ENCODE measurements at places on chromosomes 11 and 22.

DNA sequence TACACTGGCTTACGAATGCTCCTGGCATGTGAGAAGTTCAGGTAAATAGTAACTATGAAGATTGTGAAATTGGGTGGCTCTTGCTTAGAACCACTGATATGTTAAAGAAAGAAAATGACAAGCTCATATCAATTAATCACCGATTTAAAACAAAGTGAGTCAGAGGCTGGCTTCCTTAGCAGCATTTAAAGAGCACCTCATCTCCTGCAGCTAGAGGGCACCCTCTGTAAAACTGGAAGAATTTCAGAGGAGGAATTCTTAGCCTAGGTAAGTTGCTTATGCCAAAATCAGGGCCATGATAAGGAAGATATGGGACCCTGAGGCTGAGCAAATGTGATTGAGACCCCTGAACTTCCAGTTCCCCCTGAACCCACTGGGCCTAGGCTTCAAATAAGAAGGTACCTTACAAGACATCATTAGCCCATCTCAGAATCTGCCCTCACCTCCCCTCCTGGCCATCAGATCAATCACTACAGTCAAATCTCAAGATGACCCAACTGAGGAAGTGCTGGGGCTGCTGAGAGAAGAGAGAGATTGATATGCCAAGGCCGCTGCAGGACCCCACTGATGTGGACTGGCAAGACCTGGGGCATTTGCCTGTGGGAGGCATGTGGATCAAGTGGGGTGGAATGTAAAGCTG, 8.6 kb upstream of the CD3E start:
- no peak for DNase-seq

DNA sequence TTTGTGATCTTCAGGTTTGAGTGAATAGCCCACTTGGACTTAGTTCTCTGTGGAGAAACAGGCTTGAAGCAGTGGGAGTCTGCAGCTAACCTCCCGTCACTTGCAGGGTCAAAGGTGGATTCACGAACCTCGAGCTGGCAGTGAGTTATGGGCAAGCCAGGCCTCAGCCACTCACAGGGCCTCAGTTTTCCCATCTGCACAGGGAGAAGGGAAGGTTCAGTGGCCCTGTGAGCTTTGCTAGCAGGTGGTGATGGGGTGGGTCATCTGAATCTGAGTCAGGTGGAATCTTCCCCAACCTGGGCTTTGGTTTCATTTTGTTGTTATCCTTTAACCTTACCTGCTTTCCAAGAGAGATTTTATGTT, 86.6 kb upstream of the GRIK4 start:
- no peak for DNase-seq

DNA sequence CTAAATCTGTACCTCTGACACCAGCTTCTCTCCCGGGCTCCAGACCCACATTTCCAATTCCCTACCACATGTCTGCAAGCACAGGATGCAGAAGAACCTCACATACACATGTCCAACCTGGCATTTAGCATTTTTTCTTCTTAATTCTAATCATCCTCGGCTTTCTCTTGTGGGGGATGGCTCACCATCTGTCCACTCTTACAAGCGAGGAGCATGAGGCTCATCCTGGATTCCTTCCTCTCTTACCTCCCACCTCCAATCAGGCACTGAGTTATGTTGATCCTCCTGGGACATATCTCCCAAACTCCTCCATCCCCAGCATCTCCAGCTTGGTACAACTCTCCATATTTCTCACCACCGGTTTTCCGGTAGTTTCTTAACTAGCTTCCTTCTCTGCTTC, 149.8 kb upstream of the LARGE1 start:
- DNase-seq, result no peak

- DNase-seq, result no peak
Measured at GRCh38 chr22:31276426-31277167, 15.7 kb downstream of the PIK3IP1 start.

- DNase-seq, result no peak
Measured at GRCh38 chr11:93662175-93662570, 691 bp downstream of the CEP295 start.

GRCh38 chr11:64218628-64219353, 7.2 kb downstream of the TRPT1 start:
- DNase-seq, result no peak

DNA sequence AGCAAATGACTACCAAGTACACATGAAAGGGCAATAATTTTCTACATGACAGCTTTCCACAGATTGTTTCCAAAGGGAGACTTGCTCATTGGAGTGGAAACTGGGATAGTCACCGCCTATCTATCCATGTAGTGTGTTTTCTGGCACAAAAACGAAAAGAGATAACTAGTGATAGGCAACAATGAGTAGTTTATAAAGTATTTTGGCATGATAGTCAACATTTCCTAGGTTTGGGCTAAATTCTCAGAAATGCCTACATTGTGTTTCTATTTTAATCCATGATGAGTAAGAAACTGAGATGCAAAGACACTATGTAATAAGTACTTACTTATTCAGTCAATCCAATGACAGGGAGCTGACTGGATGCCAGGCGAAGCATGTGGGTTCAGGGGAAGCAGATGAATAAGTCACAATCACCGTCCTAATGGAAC, 1129.1 kb downstream of the DLG2 start:
- no peak for DNase-seq

DNA sequence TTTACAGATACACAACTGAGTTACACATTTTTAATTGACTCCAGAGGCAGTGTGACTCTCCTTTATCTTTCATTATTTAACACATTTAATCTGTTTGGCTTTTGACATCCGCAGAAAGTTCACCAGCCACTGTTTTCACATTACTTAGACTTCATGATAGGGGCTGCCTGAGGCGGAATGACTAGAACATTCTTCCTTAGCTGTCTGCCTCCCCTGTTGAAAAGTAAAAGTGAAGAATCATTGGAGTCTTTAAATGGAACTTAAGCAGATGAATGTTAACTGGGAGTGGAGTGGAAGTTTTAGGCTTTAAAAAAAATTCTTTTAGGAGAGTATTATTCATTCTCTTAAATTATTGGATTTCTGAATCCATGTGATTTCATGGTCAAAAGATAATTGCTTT, 229.2 kb upstream of the MTNR1B start:
- no peak for DNase-seq

DNA sequence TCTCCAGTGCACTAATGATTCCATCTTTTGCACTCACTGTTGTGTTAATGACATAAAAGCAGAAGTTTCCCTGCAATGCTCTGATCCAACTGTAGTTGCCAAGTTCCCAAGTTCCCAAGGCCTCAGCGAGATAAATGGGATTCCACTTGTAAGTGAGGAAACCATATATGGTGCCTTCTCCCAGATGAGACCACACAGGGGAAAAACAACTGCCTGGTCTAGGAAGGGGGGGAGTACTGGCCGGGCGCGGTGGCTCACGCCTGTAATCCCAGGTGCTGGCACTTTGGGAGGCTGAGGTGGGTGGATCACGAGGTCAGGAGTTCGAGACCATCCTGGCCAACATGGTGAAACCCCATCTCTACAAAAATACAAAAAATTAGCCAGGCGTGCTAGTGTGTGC, 23.3 kb upstream of the RELA start:
- no peak for DNase-seq

DNA sequence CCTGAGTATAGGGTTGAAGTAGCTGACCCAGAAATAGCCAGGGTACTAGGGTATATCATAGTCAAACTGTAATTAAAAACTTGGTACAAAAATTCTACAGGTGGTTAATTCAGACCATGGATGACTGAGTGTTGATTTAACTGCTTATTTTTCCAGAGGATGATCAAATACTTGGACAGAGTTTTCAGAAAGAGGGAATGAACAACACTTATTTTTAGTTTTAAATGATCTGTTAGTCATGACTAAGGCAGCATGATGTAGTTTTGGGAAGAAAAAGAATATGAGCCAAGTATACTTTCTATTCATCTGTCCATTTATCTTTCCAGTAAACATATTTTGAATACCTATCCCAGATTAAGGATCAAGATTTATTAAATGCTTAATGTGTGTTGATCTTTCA, 19.8 kb upstream of the CCDC89 start:
- no peak for DNase-seq

DNA sequence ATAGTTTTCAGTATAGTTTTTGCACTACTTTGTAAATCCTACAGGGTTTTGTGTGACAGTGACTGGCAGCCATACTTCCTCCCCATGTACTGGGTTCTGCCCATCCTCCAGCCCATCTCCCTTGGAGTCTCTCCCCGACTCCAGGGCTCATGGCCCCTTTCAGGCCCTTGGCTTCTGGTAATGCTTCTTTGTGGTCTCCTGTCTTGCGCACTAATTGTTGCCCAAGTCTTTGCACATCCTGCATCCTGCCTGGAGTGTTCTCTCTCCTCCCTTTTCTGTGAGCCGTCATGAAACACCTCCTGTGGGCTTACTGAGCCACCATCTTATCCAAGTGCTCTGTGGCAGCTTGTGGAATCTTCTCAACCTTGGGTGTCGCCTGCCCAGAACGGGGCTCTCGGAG, 11.4 kb upstream of the KCNQ1OT1 start:
- DNase-seq, result no peak

- DNase-seq, result no peak
Measured at GRCh38 chr11:12636871-12637410, 37.3 kb upstream of the TEAD1 start.

GRCh38 chr11:110513259-110513801, 83.6 kb downstream of the FDX1 start:
- DNase-seq, result no peak

DNA sequence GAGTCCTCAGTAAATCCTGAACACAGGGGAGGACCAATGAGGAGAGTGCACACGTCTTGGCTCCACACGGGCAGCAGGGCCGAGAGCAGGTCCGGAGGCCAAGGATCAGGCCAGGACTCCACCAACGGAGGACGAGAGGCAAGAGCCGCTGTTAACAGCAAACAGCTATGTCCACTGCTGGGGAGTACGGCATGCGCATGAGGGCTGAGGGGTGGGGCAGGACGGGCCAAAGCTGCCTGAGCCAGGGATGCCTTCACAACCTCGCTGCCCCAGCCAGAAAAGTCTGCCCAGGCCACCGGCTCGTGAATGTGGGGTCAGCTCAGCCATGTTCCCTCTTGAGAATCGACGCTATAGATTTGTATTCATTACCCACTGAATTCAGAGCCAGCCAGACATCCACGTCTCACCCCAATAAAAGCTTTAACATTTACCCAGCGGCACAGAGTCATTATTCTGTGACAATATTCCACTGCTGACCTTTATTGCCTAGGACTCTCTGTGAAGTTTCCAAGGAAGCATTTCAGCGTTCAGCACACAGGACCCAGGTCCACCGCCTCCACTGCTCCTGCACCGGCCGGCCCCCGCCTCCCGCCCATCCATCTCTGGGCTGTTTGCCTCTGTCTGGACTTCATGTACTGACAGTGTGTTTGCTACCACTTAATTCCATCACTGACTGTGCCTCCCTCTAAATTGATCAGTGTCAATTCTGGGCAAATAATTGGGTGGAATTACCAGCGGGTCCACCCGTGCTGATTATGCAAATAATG, 384.9 kb downstream of the SHANK2 start:
- DNase-seq, result no peak

GRCh38 chr22:35357883-35358621, 22.8 kb upstream of the HMOX1 start:
- no peak for DNase-seq

GRCh38 chr11:7900686-7901085, 30.4 kb downstream of the OR10A6 start:
- no peak for DNase-seq
